ENCODE measurements at places on chromosomes 11 and 22.

DNA sequence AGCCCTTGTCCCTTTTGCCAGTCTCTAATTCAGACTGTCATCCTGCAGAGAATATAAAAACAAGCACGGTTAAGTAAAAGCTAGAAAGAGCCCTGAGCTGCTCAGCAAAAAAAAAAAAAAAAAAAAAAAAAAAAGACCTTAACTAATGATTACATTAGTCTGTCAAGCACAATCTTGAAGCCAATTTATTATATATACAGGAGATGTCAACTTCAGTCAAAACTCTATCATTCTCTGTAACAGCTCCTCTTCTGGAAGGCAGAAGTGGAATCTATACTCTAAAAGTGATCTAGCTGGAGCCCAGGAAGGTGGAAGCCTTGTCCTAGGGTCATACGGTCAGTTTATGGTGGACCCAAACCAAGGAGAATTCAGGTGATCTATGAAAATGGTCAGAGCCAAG lies 55.2 kb upstream of the UBASH3B start:
- no peak for DNase-seq

DNA sequence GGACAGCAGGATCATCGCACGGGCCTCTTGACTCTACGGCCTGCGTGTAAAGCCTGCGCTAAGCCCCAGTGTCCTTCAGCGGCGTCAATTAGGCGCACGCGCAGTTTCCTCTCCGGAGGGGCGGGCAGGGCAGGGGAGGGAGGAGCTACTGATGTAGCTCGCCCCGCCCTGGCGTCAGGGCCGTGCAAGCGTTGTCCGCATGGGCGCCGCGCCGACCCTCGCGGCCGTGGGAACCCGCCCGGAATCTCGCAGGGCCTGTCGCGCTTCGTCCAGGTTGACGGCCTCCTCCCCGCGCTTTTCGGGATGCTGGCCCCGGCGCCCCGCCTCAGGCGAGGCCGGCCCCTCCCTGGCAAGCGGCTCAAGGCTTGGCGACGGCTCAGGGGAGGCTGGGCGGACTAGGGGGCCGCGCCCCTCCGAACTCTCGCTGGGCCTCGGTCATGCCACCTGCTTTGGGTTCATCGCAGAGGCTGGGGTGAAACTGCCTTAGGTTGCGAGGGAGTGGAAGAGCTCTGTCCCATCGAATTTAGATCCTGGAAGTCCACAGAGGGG lies 61.1 kb downstream of the ST3GAL4 start:
- DNase-seq = peak; percentile 91

GRCh38 chr11:503179-503981 lies 3.7 kb downstream of the RNH1 start:
- DNase-seq = peak; percentile 59

DNA sequence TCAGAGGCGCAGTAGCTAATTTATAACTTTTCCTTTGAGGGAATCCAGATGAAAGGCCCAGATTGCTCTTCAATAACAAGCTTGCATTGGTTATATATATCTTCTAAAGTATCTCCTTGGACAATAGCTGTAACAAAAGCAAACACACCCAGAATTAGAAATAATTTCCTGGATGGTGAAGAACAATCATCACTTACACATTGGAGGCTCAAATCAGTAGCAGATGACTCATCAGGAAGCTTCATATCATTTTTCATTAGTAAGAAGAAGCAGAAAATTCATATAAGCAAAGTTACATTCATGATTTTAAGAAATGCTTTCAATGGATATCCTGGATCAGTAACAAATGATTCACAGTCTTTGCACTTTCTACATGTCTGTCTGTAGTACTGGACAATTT lies 173.6 kb upstream of the CCDC90B start:
- no peak for DNase-seq

DNA sequence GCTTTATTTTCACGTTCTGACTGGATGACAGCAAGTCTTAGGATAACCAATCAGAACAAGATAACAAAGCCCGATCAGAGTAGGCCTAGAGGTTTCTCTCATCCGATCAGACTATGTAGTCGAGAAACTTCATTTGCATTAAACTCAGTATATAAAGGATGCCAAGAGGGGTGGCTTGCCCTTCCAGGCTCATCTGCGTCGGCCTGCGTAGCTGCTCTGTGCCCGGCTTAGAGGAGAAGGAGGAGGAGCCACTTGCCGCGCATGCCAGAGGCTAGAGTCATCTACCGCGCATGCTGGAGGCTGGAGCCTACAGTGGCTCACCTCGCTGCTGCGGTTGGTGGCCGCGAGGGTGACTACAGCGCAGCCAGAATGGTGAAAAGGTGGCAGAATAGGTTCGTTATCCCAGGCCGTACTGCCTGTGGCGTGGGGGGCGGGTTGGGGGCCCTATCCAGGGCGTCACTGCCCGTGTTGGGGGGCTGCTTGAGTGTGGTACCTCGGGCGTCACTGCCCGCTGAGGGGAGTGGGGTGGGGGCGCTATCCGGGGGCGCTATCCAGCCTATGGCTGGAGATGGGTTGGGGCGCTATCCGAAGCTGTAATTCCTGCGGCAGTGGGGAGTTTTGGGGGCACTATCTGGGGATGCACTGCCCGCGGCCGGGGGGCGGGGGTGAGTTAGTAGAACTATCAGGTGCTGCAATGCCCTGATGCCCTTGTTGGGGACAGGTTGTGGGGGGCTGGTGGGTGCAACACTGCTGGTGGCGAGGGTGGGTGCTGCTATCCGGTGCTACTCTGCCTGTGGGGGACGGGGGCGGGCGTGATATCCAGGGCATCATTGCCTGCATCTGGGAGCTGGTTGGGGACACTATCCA lies at the start of gene RFPL2:
TSS of gene RFPL2 (minus strand) at position 218 of the 867 bp plus-strand sequence. CDS start 2,622 bp downstream, outside the sequence.
- DNase-seq = no peak

GRCh38 chr11:11580841-11581411 lies 40.9 kb downstream of the GALNT18 start:
- DNase-seq = peak; percentile 37

- no peak for DNase-seq
Measured at GRCh38 chr22:37080438-37080837, 28.9 kb downstream of the KCTD17 start.

- DNase-seq = no peak
Measured at GRCh38 chr22:22932512-22932941, 44.9 kb downstream of the IGLL5 start.

DNA sequence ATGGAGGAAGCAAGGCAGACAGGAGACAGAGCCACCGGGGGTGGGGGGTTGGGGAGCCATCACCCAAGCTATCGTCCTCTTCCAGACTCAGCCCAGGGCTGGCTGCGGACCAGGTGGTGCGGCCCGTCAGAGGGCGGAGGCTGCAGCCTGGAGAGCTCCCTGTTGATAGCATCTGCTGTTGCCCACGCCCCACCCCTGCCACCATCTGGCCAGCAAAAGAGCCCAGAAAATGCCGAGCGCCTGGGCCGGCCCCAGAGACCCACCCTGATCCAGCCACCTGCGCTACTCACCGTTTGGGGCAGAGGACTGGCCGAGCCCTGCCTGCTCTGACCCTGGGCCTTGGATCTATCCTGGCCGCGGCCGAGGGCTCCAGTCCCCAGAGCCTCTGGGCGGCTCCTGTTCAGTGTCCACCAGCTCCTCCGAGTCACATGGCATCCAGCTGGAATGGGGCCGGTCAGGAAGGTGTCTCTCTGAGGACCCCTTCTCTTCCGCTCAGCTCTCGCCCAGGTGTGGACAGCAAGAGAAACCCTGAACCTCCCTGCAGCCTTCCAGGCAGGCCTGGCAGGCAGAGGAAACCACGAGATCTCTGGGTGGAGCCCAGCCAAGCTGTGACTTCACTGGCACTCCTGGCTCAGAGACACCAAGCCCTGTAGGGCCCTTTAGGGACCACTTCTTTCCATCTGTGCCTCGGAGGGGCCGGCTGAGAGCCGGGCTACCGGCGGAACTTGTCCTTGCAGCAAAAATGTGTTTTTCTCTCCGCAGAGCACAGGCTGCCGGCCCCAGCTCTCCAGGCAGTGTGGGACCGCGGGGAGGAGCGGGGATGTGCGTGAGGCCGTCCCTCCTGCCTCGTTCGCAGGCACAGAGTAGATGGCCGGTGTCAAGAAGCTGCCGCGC lies at the start of gene MRGPRE:
TSS of gene MRGPRE (minus strand) at position 567 of the 894 bp plus-strand sequence. CDS start 3,618 bp downstream, outside the sequence.
- peak; percentile 62 for DNase-seq

DNA sequence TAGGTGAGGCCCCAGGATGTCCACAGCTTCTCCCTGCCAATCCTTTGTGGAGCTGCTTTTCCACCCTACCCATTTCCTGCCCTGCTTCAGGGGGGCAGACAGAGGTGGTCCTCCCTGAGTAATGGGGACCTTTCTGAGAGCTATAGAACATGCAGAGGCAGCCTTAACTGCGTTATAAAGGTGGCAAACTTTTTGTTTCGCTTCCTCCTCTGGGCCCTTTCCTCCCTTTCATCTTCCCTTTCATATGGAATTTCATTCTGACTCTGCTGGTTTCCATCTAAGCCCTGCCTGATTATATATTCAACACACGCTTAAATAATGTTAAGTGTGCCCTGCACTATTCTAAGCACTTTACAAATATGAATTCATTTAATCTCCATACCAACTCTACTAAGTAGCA lies 169.3 kb upstream of the E2F8 start:
- no peak for DNase-seq

GRCh38 chr11:11244470-11245080 lies 108.5 kb downstream of the CSNK2A3 start:
- no peak for DNase-seq

DNA sequence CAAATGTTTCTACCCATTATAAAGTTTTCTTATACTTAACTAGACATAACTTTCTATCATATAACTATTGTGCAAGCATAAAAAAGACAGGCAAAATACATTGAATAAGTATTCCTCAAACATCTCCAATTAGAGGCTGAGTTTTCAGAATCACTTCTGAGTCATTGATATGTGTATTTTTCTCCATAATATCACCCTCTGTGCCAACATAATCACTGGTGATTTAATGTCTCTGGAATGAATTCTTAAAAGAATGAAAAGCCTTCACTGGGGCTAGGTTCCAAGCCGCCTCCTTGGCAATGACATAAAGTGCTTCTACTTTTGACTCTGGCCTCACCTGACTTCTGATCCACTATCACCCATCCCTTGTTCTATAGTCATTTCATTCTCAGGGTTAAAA lies 197.0 kb upstream of the E2F8 start:
- DNase-seq = no peak

DNA sequence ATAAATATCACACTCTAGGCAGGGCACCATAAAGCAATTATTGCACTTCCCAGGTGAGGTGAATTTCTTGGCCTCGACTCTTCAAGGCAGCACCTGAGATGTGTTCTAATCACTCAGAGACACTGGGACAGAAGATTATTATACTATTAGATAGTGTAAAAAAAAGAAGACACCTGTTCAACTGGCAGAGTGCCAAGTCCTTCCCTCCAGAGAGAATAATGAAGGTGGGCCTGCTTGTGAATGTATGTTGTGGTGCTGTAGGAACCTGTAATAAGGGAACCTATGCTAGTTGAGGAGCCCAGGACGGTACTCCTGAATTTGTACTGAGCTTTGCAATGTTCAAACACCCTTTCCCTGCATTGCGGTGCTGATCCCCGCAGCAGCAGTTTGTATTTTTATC lies 107.5 kb downstream of the NXPE2 start:
- DNase-seq = no peak

Measured in left ventricle myocardium inferior (tissue), 1 donor.